ENCODE measurements at places on chromosomes 7 and 10.
A peak's percentile ranks its signal among the peaks of the same experiment; 100 is the strongest.

DNA sequence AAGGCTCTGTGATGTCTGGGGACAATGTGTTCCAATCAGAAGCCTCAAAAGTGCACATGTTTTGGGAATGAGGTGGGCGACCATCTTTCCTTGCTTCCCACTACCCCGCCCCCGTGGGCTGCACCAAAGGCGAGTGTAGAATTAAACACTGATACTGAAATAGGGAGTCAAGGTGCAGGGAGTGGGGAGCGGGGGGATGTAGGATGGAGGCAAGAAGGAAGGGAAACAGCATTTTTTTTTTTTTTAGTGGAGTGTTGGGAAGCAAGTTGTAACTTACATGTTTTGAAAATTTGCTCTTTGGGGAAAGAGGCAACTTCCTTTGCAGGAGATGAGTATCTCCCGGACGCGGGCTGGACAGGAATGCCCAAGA, 484 bp upstream of the DLX5 start:
- no peak for DNase-seq

- DNase-seq = peak; percentile 69
These were observed 17.9 kb upstream of the AGK start for GRCh38 chr7:141533149-141533949.

GRCh38 chr10:17101910-17102266, 27.7 kb downstream of the CUBN start:
- no peak for DNase-seq

DNA sequence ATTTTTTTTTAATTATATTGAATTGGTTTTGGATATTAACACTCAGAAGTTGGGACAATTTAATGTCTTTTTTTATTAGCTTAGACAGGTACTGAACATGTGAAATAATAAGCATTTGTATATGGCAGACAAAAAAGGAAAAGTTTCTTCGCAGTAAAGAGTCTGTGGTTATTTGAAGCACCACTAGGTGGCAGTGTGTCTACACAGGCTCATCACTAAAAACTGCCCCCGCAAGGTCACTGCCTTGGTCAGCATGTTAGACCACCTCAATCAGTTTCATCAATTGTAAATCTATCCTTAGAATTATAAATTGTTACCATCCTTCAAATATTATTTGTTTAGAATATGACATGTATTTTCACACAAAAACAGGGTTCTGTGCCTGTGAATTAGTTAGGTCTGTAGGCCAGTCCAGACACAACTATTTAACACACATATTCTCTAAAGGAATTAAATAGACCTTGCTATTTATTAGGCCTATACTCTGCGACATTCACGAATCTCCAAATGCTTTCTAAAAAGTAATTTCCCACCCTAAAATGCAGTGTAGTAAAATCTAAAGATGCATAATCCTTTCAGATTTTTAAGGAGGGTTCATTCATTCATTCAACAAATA, 17.0 kb downstream of the PNLIPRP3 start:
- DNase-seq = peak; percentile 31

- DNase-seq = no peak
These were observed 92.1 kb downstream of the CYP51A1 start for GRCh38 chr7:92042056-92042737.

DNA sequence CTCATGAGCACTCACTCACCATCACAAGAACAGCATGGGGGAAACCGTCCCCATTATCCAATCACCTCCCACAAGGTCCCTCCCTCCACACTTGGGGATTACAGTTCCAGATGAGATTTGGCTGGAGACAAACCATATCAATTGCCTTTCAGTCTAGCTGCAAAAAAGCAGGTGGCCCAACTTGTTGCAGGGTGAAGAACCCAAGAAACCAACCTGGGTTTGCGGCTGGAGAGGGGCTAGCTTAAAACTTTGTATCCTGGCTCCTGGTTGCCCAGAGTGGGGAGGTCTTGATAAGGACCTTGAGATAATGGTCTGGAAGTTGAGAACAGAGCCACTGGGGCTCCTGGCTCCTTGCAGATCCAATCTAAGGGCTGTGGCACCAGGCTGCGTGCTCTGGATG, 122.8 kb upstream of the PCBD1 start:
- DNase-seq = no peak

GRCh38 chr7:30027065-30027456, 559 bp upstream of the FKBP14 start:
- no peak for DNase-seq

Measured in fibroblast of skin of scalp (primary cell).